ENCODE measurements at places on chromosomes 16 and 17.
A peak's percentile ranks its signal among the peaks of the same experiment; 100 is the strongest.

DNA sequence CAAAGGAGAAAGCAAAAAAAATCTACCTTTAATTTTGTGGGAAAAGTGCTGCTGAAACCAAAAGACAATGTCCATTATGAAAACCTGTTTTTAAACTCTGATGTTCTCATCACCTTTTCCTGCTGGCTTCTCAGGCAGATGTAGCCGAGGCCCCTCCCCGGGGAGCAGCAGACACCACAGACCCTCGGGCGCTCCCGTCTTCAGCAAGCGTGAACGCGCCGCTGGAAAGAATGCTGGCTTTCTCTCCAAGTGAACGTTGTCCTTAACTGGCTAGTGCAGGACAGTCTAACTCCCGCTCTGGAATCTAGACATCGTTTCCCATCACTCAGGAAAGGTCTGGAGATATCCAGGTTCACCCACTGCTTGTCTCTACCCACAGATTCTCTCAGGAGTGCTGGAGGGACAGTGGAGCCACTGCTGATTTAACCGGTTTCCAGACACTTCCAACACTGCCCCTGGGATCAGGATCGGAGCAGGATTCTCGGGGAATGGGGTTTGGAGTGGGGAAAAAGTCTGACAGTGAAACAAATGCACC is 211.2 kb downstream of the RBFOX3 start:
- no peak for DNase-seq

DNA sequence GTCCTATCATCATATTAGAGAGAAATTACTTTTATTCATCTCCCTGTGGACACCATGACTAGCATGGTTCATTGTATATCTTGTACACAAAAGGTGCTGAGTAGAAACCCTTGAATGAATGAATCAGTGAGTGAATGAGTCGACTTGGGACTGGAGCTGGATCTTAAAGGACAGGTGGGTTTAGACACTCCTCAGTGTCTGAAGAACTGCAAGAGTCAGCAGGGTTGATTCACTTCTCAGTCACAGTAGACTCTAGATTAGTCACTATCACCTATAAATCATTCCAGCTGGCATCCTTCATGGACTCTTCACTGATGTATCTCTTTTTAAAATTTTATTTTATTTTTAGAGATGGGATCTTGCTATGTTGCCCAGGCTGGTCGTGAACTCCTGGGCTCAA is 30.1 kb upstream of the PMFBP1 start:
- no peak for DNase-seq

GRCh38 chr17:65677932-65678331 is 116.5 kb upstream of the AXIN2 start:
- no peak for DNase-seq

- DNase-seq: no peak
Measured at GRCh38 chr17:30380643-30381339, 2.1 kb downstream of the CPD start.

DNA sequence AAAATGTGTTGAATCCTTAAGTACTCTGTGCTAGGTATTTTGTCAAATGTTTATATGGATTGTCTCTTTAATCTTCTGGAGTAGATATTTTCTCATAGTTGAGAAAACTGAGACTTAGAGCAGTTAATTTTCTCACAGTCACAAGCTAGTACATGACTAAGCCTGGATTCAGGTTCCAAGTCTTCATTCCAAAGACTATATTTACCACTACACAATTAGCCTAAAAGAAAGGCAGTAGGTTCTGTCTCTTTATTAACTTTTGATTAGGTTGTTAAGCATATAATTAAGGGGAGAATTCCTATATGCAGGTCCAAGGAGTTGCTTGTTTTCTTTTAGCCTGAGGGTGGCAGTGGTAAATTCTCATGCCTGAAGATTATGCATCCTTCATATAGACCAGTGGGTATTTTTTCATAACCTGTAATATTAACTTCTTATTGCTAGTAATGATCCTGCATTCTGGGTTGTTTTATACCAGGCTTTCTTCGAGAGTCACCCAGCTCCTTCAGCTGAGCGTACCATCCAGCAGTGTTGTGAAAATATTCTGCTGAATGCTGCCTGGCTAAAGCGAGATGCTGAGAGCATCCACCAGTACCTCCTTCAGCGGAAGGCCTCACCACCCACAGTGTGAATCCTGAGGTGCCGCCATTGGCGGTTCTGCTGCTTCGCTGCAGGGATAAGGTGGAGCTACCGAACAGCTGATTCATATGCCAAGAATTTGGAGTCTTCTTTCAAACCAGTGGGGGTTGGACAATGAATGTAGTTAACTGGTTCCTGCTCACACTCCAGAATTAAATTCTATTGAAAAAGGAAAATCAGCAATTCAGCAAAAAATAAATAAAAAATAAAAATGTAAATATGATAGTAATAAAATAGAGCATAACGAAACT is 28.2 kb upstream of the KPNB1 start:
- no peak for DNase-seq

DNA sequence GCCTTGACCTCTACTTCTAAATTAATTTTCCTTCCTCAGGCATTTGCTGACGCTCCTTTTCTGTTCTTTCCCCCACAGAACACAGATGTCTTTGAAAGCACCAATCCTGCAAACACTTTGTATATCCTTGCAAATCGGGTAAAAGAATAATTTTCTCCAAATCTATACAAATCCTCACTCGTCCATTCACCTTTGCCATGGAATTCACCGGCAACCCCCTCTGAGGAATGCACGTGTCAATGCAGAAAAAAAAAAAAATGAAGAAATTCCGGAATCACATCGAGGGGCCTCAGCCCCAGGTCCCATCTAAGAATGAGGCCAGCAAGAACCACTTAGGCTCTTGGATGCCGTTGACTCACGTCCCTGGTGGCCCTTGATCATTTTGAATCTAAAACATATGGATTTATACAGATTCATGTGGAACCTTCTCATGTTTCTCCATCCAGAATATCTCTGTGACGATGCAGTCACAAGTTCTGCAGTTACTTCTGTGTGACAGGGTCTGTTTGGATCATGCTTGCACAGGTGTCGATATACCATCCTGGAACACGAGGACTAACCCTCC is 136.9 kb downstream of the RBFOX3 start:
- no peak for DNase-seq

- DNase-seq: no peak
Measured at GRCh38 chr17:6683081-6683684, 30.0 kb downstream of the SLC13A5 start.

DNA sequence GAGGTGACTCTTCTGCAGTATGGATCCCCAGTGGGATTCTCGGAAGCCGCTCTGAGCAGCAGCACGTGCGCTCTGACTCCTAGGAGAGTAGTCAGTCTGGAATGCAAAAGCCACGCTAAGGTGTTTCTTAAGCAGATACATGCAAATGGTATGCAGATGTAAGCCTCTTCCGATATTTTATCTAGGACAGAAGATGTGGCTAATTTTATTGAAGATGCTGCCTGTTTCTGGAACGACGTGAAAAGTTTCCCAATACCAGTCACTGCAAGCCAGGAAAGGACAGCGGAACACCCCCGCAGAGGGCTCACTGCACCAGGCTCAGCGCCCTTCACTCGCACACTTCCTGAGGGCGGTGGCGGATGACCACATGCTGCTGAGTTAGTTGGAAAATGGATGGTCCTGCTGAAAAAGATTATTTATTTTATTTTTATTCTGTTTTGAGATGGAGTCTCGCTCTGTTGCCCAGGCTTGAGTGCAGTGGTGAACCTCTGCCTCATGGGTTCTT is 10.1 kb downstream of the FADS6 start:
- DNase-seq: no peak

- DNase-seq: no peak
Measured at GRCh38 chr16:27441276-27441675, 39.3 kb downstream of the IL21R start.

DNA sequence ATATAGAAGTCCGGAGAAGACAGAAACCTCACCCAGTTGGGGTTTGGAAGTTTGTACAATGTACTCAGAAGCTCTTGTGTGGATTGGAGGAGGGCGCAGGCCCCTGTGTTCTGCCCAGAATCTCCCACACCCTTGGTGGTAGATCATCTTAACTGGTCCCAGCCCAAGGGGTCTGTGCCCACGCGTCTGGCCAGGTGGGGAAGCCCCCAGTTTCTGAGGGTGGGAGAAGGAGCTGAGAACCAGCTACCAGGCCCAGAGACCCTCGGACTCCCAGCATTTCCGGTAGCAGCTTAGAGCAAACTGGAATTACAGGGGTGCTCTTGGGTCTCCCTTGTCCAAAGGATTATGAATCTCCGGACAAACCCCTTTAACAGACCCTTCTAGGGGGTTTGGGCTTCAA is 2.3 kb upstream of the PPP1R9B start:
- DNase-seq: no peak

DNA sequence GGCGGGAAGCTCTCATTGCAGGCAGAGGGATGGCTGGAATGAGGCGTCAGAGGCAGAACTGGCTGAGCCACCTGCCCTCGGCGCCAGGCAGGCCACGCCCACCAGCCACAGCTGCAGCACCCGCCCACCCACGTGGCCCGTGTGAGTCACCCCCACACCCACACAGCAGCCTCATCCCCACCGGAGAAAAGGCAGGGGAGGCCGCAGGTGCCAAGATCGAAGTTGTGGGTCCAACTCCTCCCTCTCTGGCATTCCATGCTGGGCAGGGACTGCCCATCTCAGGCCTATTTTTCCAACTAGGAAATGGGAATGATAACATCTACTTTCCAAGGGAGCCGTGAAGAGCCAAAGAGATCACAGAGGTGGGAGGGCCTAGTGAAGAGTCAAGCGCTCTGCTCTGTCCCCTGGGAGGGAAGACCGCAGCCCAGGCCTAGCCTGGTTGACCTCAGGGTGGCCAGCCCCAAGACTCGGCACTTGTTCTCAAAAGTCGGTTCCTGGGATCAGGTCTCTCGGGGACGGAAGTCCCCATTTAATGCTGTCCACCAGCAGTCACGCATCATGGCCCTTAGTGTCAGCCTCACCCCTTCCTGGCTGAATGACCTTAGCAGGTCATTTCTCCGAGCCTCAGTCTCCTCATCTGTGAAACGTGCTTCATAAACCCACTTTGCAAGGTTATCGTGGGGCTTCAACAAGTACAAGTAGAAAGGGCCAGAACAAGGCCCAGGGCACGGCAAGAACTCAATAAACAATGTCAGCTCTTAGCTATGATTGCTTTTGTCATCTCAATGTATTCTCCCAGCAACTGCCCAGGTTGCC is at the start of gene TRPV3:
Gene TRPV3 (minus strand): TSS at position 45 of the 816 bp plus-strand sequence. CDS start 2,962 bp downstream, outside the sequence.
- DNase-seq: peak; percentile 80

- no peak for DNase-seq
Measured at GRCh38 chr16:80058214-80058613, 457.7 kb upstream of the MAF start.

GRCh38 chr17:83183951-83184506 is 104.6 kb downstream of the METRNL start:
- no peak for DNase-seq
